GM20000 (cell line): ENCODE measurements at places on chromosomes 7 and 10.

GRCh38 chr10:131088619-131089018 lies 222.9 kb downstream of the TCERG1L start:
- DNase-seq = no peak

DNA sequence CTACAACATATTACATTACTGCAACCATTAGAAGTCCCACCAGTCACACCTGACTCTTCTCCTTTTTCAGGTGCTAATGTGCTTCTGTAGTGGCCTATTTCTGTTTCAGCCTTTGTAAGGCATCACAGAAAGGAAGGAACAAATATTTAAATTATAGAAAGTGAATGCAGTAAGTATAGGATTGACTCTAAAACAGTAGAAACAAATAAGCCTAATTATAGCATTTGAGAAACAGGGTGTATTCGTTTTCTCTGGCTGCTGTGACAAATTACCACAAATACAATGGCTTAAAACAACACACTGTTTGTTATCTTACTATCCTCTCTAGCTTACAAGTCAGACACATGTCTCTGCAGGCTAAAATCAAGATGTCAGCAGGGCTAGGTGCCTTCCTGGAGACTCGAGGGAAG lies 69.4 kb downstream of the CCSER2 start:
- no peak for DNase-seq

DNA sequence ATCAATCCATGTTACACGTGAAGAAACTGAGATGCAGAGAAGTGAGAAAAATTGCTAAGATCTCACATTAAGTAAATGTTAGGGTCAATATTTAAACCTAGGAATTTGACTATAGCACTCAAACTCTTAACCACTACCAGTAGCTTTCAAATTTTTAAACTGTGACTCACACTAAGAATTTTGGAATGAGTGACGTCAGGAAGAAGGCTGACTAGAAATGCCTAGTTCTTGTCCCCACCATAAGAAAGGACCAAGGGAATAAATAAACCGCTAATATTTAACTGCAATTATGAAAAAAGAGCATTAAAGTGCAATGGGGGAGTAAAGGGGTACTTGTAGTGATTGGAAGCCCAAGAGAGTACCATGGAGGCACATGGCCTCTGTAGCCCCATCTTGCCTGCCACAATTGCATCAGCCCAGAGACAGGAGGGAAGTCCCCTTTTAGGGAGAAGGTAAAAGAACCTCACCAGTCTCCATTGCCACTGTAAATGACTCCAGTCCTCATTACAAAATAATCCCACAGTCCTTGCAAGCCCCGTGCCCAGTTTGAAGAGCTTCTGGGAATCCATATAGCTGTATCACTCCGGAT lies 3.5 kb upstream of the AKR1B1 start:
- DNase-seq = no peak

DNA sequence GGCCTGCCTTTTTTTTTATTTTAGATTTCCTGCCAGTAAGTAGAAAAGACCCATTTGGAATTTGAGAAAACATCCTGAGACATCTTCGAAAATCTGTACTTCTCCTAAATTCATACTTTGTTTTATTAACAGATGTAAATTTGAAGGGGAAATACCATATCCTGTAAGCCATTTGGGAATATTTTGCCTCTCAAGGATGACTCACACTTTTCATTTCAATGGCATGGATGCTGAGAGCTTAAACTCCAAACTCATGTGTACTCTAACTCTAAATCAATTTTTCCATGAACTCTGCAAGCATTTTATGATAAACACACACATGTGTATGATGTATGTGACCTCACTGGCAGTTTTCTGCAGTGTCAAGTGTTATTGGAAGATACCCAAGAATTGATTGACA lies 89.0 kb downstream of the SEMA3A start:
- DNase-seq = no peak

DNA sequence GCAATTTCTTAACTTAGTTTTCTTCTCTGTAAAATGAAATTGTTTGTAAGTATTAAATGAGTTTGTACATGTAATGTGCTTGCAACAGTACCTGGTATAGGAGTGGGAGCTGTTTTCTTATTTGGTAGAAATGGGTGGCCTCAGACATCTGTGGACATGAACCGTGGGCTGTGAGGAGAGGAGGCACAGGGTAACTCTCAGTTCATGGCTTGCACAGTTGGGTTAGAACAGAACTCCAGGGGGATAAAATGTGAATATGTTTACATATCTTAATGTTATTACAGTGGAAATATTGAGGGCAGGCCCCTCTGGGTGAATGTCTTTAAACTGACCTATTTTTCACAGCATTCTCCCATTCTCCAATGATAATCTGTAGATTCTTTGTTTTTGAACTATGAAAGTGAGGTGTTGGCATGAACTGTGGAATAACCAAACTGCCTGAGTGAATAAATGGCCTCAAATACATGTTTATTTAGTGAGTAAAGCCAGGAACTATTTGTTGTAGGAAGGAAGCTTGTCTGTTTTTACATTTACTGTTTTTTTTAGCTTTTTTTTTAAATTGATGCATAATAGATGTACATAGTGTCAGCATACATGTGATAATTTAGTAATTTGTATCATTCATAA lies 2.6 kb downstream of the ABCA13 start:
- no peak for DNase-seq

GRCh38 chr7:150515248-150516147 lies 826 bp downstream of the GIMAP7 start:
- no peak for DNase-seq

- DNase-seq = no peak
These were observed 125.3 kb downstream of the NEURL1 start for GRCh38 chr10:103618575-103619423.

GRCh38 chr10:91511549-91512330 lies 101.6 kb downstream of the HECTD2 start:
- no peak for DNase-seq

GRCh38 chr10:76719006-76719405 lies 918.6 kb downstream of the KCNMA1 start:
- DNase-seq = no peak

DNA sequence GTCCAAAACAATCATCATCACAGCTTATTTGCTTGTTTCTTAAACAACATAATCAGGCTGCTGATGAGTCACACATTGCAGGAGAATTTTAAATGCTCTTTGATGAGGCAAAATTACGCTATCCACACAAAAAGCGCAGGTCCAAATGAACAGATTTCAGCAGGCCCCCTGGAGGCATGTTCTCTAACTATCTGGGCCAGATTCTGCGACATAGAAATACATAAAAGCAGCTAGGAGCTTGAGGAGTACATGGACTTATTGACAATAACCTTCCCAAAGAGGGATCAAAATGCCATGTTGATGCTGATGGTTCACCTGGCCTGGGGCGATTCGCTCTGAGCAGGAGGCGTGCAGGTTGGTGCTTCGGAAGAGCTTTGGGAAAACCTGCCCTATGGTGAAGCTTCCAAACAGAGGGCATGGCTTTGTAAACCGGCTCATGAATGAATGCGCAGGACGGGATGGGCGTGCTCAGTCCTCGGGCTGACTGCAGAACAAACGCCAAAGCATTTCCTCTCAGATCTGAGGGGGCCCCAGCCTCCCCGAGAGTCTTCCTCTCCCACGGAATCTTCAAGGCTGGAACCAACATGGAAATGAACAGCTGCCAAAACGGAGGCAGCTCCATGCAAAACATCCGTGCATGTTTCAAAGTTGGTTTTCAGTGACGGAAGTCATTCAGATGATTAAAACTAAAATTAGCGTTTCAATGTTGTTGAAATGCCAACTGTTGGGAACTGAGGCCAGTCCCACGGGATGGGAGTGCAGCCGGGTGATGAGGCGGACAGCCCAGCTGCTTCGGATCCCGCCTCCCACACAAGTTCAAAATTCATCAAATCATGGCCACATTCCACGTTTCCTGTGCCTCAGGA lies 179.6 kb downstream of the TCERG1L start:
- DNase-seq = no peak

DNA sequence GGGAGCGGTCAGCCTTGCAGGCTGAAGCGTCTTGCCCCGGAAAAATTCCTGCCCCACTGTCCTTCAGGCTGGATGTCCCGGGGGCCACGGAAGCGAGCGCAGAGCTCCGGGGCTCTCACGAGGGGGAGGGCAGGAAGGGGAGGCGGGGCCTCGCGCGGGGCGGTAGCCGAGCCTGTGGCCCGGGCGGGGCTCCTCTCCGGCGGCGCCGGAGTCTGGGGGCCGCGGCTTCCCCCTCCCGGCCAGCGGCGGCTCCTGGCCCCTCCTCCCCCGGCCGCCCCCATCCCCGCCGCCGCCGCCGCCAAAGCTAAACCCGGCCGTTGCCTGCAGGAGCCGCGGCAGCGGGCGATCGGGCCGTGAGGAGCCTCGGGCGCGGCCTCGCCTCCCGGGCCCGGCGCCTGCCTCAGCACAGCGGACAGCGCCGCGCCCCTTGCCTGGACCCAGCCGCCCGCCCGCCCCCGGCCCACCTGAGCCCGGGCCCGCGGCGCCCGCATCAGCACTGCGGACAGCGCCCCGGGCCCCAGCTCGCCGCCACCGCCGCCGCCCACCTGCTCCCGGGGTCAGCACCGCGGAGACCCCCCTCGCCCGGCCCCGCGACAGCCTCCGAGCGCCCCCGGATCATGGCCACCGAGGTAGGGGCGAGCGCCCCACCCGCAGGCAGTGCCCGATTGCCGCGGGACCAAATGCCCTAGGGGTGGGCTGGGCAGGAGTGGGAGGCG lies at the start of gene GOLGA7B:
Gene GOLGA7B (plus strand): TSS at position 157 of the 716 bp plus-strand sequence. CDS start 461 bp downstream, at position 618.
- DNase-seq = peak; percentile 76

- DNase-seq = no peak
These were observed 211.2 kb downstream of the C7orf25 start for GRCh38 chr7:42700406-42701327.

- DNase-seq = no peak
These were observed 4.0 kb upstream of the GIMAP8 start for GRCh38 chr7:150446288-150446938.

DNA sequence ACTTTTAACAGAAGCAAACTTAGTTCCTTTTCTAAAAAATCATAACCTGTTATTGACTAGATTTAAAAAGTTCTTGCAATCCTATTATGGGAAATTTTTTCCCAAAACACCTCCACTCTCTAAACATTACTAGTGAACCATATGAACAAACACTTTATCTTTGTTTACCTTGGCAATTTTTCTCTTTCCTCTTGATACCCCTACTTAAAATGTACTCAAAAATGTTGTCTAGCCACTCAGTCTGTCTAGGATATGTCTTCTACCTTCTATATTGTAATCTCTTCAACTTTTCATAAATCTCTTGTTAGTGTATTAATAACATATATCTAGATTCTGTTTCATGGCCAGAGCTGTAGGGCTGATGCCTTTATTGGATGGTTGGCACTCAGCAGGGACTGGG lies 630.0 kb upstream of the GRM3 start:
- no peak for DNase-seq

- DNase-seq = peak; percentile 39
These were observed 119.2 kb downstream of the LRRC4 start for GRCh38 chr7:127911968-127912511.

DNA sequence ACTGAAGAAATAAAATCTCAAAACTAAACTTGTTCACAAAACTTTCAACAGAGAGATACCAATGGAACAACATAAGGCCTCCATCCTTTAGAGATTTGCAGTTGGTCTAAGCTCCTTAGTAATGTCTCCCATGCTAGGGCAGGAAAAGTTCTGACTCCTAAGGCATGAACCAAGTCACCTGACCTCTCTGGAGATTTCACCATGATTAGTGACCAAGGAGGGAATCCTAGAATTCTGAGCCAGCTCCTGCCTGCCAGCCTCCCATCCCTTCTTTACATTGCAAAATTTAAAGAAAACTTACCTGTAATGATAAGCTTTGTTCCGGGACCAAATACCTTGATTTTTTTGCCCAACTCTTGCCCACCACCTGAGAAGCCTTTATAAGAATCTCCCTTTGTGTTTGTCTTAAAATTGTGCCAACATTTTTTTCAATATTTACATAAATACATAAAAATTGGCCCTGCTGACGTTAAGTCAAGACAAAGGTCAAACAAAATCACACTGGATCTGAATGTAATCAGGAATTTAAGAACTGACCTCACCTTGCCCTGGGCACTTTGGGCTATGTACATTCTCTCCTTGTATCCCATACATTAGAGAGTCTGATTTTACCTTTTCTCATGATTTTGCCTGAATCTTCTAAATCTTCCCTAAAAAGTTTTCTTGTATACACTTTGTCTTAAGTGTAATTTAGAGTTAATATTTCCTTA lies at the start of gene TARP:
Gene TARP (minus strand): TSS at position 351 of the 710 bp plus-strand sequence.
- DNase-seq = no peak

- no peak for DNase-seq
These were observed 31.3 kb downstream of the LAMB1 start for GRCh38 chr7:107971613-107972012.

DNA sequence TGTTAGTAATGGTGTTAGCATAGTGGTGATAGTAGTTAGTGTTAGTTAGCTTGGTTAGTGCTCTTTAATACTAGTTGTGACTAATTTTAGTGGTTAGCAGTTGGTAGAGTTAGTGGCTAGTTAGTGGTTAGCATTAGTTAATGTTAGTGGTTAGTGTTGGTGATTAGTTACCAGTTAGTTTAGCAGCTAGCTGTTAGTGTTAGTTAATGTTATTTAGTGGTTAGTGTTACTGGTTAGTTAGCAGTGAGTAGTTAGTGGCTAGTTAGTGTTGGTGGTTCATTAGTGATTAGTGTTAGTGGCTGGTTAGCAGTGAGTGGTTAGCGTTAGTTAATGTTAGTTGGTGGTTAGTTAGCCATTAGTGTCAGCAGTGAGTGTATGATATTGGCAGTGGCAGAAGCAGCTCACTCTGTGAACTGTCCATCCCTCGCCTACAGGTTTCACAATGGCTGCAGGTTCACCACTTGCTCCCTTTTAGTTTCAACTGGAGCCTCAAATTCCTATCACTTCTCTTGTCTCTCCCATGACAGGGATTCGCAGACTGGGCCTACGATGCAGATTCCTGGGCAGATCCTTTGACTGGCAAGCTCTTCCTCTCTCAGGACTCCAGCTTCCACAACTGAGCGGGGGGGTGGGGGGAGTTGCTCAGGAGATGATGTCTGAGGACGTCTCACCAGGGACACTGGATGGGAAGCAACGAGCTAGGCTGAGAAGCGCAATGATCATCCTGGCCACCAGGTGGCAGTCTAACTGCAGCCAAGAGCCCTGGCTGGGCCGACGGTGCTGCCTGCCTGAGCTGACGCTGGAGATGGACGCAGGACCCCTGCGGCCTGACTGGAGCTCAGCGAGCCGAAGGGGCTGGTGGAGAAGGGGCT lies 19.5 kb downstream of the GHRHR start:
- peak; percentile 83 for DNase-seq

DNA sequence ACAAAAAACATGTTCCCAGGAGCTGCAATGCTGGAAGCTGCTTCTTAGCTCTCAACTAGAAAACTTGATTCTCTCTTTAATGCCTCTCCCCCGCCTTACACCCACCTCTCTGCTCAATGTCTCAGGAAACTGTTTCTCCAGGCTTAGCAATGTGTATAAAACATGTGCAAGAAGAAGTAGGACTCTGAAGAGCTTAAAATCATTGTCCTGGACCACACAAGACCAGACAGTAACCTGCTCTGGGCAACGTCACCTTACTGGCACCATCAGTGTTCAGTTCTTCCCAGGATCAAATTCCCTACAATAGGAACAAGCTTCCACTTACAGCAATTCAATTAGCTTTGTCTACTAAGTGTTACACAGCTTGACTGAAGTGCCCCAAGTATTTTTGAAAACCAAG lies 104.9 kb downstream of the RAPGEF5 start:
- no peak for DNase-seq

GRCh38 chr10:43229208-43230061 lies 37.4 kb downstream of the RASGEF1A start:
- DNase-seq = no peak

- DNase-seq = no peak
These were observed 38.4 kb upstream of the PHYHIPL start for GRCh38 chr10:59138052-59138451.

- DNase-seq = no peak
These were observed 790.5 kb downstream of the MAGI2 start for GRCh38 chr7:78662939-78663338.
